Stimulated activated CD4-positive, alpha-beta T cell treated with anti-CD3 and anti-CD28 coated beads, Interleukin-1b, Interleukin-23, amount 100 ng/mL, for 1 hour (primary cell): ENCODE measurements at places on chromosomes 3 and 15.

DNA sequence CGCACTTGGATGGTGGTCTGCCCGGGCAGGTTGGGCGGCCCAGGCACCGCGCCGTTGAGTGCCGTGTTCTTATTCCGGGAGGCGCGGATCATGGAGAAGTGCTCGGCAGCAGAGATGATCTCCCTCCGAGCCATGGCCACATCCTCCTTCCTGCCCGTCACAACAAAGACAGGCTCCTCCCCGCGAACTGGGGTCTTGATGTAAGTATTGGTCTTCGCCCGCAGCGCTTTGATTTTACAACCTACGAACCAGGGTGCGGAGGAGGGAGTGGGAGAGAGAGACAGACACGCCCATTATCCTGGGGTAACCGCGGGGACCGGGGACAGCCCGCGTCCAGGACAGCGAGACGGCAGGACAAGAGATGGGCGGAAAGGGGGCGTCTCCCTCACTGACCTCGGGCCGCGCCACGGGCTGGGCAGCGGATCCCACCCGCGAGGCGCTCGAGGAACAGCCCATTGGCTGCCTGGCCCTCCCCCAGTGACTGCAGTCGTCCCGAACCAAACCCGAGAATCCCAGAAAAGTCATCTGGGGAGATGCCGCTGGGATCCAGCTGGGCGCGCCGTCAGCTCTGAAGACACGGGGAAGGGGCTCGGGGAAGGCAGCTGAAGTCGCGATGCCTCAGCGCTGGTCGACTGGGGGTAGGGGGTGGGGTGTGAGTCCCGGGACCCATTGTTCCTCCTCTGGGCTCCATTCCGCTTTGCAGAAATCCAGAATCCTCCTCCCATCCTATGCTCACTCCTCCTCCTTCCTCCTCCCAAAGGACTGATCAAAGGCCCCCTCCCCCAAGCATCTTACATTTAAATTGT, 1.2 kb downstream of the MEX3B start:
- DNase-seq = no peak

DNA sequence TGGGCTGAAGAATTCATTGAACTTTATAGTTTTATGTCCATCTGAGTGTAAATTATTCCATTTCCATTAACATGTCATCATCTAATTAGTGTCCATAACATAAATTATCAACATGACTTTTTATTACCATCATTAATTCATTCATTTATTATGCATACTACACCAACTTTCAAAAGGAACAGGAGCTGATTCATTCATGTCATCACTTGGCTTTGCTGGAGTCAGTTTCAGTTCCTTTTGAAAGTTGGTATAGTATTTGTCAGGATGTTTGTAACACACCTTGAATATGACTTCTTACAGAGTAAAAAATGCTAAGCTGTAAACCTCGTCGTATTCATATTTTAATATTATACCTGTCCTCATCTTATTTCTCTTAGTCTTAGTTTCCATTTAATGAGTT, 298.0 kb upstream of the RBMS3 start:
- DNase-seq = no peak

GRCh38 chr3:35757991-35758757, 118.8 kb downstream of the ARPP21 start:
- DNase-seq = no peak

DNA sequence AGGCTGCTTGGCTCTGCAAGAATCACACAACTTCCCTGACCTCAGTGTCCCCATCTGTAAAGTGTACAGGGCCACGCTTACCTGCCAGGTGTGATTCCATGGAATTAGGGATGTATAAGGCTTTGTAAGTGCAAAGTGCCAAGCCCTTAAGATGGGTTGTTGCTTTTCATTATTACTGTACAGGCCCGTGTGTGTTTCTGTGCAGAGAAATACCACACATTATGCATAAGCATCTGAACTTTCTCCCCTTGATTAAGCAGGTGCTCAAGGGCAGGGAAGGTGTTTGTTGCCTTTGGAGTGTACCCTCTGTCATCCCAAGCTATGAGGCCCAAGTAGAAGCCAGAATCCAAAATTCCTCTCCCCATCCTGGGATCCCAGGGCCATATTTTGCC, 13.6 kb upstream of the HRH1 start:
- DNase-seq = no peak

- DNase-seq = no peak
Measured at GRCh38 chr15:89665449-89666181, 10.3 kb upstream of the KIF7 start.
